Ovary (tissue), 10 donors: ENCODE measurements at places on chromosomes 2 and 18. TPM values are rescaled to one million over a fixed set of nuclear protein-coding genes. Genes with fewer than 3 reads are reported as not detected.

FABP1 gene
- total RNA-seq: not detected

SCN3A gene
- 1.8 TPM for total RNA-seq

TBR1 gene
- total RNA-seq: not detected

SULT1C4 gene
- 24.0 TPM for total RNA-seq

C2orf80 gene
- total RNA-seq: not detected

LYG1 gene
- 1.0 TPM for total RNA-seq
